ENCODE measurements at places on chromosomes 2 and 18. TPM values are rescaled to one million over a fixed set of nuclear protein-coding genes. Genes with fewer than 3 reads are reported as not detected.

OTOS gene
- total RNA-seq, result not detected

NDUFS1 gene
- total RNA-seq, result 84.6 TPM

IL1R2 gene
- 0.37 TPM for total RNA-seq

ABCG5 gene
- not detected for total RNA-seq

CIB4 gene
- not detected for total RNA-seq

DPP10 gene
- total RNA-seq, result 12.4 TPM

CYP27C1 gene
- 7.8 TPM for total RNA-seq

AQP12A gene
- total RNA-seq, result not detected

ATAD2B gene
- 75.6 TPM for total RNA-seq

NEU4 gene
- total RNA-seq, result 0.21 TPM

TGFA gene
- 4.1 TPM for total RNA-seq

AGXT gene
- not detected for total RNA-seq

BOLL gene
- total RNA-seq, result 0.11 TPM

NIF3L1 gene
- 31.6 TPM for total RNA-seq

THUMPD2 gene
- 35.4 TPM for total RNA-seq

ABCB6 gene
- total RNA-seq, result 25.7 TPM

NPAS2 gene
- 11.8 TPM for total RNA-seq

COL4A4 gene
- total RNA-seq, result 0.90 TPM

MLPH gene
- 11.7 TPM for total RNA-seq
